ENCODE measurements at places on chromosomes 7 and 10.

GRCh38 chr7:6340241-6340640 is 67.8 kb upstream of the CYTH3 start:
- no peak for DNase-seq

DNA sequence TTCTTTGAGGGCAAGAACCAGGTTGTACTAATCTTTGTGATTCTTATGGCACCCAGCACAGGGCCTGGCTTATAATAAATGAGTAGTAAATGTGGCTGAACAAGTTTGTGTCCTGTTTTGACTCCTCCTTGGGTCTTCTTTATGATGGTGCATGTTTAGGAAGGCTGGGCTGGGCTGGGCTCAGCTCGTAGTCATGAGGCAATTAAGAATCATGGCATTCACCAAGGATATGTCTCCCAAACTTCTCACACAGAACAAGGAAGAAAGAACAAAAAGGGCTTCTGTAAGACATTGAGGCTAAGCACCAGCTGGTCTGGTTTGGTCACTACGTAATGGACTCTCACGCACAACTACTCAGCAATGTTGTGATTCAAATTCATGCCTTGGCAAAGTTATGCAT is 30.5 kb upstream of the YAE1 start:
- DNase-seq, result no peak

- DNase-seq, result no peak
Measured at GRCh38 chr10:10482613-10483012, 535.1 kb upstream of the CELF2 start.

GRCh38 chr7:3264693-3265339 is 36.2 kb upstream of the SDK1 start:
- DNase-seq, result no peak

GRCh38 chr10:124591123-124591495 is 129.5 kb downstream of the LHPP start:
- no peak for DNase-seq

- no peak for DNase-seq
Measured at GRCh38 chr10:72462261-72462660, 107.5 kb upstream of the DNAJB12 start.

- no peak for DNase-seq
Measured at GRCh38 chr10:48456361-48456804, 148.5 kb downstream of the ARHGAP22 start.

DNA sequence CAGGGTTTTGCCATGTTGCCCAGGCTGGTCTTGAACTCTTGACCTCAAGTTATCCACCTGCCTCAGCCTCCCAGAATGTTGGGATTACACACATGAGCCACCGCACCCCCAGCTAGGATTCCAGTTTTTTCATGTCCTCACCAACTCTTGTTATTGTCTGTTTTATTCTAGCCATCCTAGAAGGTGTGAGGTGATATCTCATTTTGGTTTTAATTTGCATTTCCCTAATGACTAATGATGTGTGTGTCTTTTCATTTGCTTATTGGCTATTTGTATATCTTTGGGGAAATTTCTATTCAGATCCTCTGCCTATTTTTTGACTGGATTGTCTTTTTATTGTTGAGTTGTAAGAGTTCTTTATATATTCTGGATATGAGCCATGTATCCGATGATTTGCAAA is 59.2 kb upstream of the ZMIZ2 start:
- no peak for DNase-seq
